NCI-H1694 (cell line): ENCODE measurements at places on chromosomes 5 and 9.

DNA sequence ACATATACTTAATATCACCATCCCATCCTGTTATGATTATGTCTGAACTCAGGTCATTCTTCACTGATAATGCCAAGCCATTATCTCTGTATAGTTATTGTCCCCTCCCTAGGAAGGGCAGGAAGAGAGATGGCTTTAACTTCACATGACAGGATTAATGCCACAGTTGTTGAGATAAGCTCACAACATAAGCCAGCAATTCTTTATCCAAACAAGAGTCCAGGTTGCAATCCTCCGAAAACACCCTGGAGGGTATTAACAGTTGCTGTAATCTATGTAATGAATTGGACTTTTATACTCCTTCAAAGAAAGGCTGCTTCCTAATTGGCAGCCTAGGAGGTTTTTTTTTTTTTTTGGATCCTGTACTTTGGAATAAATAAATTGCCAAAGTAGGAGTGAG, 779.4 kb downstream of the SEMA5A start:
- no peak for DNase-seq

- no peak for DNase-seq
Observed at GRCh38 chr9:132135456-132135855, 26.4 kb upstream of the NTNG2 start.

- DNase-seq = no peak
Observed at GRCh38 chr5:144102361-144102760, 68.1 kb downstream of the YIPF5 start.

GRCh38 chr9:129201289-129201688, 23.2 kb upstream of the IER5L start:
- peak; percentile 35 for DNase-seq

- no peak for DNase-seq
Observed at GRCh38 chr5:168062239-168062638, 229.2 kb upstream of the WWC1 start.

- DNase-seq = no peak
Observed at GRCh38 chr5:140794595-140795258, at the start of gene PCDHA2. Gene PCDHA2 (plus strand): TSS chr5:140794852.

GRCh38 chr5:154479944-154480750, 2.1 kb upstream of the HAND1 start:
- no peak for DNase-seq

DNA sequence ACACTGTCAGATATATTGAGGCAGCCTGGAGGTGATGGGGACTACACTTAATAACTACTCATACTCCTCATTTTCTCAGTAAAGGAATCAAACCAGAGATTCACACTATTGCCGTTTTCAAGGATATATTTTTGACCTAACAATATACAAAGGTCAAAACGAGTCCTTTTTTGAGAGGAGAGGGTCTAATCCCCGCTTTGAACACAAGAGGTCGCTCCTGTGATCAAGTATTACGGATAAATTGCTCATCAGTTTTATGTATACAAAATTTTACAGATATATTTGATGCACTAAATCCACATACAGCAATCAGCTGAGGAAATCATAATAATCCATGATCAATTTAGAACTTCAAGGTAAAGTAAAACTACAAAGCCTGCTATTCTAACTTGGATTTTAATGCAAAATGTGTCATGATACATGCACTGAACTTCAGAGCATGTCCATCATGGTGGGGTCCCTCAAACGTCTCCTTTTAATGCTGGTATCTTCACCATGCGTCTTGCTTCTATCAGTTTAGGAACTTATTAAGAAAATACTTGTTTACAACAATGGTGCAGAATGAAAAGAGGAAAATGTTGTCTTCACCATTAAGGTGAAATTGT, 2.5 kb upstream of the ISL1 start:
- DNase-seq = peak; percentile 54

DNA sequence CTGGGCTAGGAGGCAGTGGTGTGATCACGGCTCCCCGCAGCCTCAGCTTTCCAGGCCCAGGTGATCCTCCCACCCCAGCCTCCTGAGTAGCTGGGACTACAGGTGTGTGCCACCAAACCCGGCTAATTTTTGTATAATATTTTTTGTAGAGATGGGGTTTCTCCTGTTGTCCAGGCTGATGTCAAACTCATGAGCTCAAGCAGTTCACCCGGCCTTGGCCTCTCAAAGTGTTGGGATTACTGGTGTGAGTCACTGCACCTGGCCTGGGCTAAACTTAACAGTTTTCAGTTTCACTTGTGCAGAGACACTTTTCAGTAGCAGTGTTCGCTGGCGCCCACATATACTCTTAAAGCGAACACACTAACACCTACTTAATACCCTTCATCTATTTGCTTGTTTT, 205.6 kb upstream of the ZNF608 start:
- DNase-seq = no peak

GRCh38 chr5:140324041-140324600, 21.2 kb upstream of the PFDN1 start:
- no peak for DNase-seq

DNA sequence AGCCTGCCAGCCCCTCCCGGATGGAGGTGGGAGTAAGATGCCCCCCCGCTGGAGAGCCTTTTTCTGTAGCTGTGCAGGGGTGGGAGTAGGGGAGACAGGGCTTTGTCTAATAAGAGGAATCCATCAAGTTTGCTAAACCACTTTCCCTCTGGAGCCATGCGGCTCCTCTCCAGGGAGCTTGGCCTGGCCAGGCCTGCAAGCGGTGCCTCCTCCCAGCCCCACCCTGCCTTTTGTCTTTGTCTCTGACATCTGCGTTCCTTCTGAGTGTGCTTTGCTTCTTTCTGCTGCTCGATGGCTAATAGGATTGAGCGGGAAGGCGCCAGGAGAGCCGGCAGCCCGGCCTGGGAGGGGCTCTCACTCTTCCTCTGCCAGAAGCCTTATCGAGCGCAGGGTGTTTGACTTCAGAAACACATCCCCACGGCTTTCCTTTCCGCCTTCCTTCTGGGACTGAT, 26.7 kb upstream of the FCN1 start:
- no peak for DNase-seq

GRCh38 chr9:27414220-27414761, 109.8 kb upstream of the IFNK start:
- no peak for DNase-seq

DNA sequence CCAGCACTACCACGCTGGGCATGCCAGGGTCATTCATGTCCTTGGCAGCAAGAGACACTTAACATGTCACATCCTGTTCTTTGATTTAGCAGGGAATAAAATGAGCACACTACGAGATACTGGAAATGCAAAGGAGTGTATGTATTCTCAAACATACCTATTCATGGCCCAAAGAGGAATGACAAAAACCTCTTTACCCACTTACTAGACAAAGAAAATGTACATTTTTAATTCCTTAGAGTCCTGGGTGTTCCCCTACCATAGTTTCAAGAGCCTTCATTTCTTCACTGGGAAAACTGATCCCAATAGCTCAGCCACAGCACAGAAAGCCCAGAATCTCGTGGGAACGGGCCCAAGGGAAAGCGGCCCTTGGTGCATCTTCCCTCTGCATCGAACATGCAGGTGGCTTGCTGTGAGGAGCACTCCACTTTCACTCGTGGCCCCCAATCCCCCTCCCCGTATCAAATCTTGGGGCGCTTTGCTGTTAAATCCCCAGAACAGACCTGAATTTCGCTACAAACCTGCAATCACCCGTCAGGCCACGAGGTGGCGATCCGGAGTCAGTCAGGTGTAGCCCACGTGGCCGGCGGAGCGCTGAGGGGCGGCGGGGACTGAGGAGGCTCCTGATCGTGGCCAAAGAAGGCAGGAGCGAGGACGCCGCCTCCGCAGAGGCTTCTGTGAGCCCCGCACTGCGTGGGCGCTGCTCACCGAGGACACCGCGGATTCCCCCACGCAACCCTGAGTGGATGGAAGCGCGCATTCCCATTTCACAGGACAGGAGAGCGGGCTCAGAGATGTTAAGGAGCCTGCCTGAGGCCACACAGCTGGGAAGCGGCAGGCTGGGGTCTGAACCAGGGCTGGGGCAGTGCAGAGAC, 91.4 kb downstream of the LMX1B start:
- peak; percentile 33 for DNase-seq

- no peak for DNase-seq
Observed at GRCh38 chr5:135089912-135090311, 55.9 kb upstream of the PITX1 start.

DNA sequence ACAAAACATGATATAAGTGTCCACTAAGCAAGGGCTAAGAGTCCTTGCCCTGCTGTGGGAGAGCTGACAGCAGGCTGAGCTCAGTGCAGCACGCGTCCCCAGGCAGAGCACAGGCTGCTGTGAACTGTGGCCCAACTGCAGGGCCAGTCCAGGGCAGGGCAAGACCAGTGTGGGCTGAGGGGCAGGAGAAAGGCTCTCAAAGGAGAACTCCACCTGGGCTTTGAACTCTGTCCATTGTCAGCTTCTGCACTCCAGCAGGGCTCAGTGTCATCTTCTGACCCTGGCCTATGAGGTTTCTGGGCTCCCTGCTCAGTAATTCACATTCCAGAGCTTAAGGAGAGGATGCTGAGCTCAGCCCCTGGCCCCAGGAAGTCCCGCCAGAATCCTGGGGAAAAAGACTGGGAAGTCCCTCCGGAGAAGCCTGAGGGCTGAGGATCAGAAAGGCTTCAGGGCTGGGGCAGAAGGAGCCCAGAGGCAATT, 37.4 kb downstream of the LHFPL2 start:
- DNase-seq = no peak

GRCh38 chr9:27467486-27467885, 56.6 kb upstream of the IFNK start:
- no peak for DNase-seq

DNA sequence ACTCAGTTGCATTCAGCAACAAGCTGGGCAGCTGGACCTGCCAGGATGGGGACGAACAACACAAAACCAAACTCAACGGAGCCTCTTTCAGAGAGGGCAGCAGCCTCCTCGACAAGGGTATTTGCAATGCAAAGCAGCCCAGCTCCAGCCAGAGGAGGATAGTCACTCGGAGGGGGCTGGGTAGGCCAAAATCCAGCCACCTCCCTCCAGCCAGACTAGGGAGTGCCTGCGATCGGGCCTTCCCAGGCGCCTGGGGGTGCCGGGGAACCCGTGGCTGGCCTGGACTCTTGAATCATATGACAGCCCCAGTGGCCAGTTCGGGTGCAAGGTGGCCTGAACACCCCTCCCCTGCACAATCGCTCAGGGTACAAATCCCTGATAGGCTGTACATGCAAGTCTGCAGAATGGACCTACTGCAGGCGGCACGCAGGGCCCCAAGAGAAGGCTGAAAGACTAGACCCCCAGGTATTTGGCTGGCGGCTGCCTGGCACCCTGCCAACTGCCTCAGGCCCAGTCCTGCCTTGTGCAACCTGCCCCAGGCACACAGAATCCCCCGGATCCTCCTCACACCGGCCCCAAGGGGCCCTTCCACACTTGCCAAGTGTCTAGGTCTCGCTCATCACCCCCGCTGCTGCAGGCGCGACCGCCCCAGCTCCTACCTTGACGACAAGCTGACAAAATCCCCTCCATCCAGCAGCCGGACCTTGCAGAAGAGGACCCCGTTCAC, 1.3 kb downstream of the EEIG1 start:
- no peak for DNase-seq

DNA sequence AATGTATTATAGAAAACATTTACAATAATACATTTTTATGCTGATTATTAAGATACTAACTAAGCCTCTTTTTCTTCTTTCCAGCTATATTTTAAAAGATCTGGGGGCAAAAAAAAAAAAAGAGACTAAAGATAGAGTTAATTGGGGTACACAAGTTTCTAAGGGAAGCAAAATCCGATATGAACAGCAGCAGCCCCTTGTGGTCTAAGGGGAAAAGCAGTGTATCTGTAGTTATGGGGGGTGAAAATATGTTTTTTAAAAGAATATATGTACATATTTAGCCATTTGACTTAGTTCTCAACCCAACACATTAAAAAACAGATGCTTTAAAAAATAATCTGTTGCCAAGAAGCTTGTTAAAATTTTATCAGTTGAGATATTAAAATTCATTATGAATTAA, 134.3 kb upstream of the POU5F2 start:
- DNase-seq = no peak

GRCh38 chr5:44860267-44860666, 51.5 kb downstream of the MRPS30 start:
- no peak for DNase-seq

GRCh38 chr9:126927419-126927818, 12.8 kb downstream of the RALGPS1 start:
- DNase-seq = no peak

DNA sequence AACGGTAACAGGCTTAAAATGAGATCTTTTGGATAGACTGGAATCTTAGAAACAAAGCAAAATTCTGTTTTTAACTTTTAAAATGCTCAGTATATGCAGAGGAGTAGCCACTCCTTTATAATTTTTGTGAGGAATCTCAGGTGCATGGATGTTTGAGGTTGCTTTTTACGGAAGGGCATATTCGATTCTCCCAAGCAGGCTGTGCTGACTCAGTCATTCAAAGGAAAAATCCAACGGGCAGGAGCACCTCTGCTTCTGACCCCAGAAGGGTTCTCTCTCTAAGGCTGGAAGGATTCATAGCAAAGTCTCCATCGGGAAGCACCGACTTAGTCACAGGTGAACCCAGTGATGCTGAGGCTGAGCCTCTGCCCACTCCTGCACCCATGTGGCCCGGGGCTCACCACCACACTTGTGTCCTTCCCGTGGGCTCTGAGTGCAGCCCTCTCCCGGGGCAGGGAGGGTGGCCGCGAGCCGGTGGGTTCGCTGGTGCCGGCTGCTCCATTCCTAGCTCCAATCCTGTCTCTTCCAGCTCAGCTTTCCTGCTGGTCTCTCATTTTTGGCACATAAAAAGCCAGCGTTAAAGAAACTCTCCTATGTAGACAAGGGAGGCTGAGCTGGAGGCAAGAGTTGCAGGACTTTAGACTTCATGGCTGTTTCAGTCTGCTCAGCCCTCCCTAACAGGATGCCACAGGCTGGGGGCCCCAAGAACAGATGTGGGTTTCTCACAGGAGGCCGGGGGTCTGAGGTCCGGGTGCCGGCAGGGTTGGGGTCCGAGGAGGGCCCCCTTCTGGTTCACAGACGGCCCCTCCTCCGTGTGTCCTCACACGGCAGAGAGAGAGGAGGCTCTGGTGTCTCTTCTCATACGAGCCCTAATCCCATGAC, 135.6 kb upstream of the LPCAT1 start:
- DNase-seq = no peak

DNA sequence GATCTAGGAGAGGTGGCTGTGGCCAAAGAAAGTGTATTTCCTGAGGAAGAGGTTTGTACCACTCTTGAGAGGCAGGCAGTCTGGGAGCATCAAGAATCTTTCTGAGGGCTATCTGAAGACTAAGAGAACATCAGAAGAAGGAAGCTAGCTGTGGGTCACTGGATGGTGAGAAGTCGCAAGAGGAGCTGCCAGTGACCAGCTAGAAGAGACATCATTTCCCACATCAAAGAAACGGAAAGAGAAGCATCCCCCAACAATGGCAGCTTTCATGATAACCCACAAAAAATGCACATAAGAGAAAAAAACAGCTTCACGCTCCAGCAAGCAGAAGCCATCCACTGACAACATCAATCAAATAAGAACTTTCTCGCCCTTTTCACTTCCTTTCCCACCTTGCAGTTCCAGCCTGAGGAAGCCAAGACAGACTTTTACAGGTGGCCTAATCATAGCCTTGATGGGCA, 25.0 kb upstream of the CEP78 start:
- DNase-seq = no peak

DNA sequence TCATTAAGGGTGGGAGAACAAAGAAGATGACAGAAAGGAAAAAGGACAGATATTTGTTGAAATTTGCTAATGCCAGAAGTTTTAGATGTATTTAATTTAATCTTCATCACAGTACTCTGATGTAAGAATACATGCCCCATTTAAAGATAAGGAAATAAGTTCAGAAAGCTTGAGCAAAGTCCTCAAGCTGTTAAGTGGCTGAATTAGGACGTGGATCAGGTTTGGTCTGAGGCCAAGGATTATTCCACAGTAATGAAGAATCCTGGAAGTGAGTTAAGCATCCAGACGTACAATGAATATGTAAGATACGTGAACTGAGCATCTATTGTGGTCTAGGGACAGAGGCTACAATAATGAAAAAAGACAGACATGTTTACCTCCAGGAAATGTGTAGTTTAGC, 671.3 kb downstream of the PRELID2 start:
- no peak for DNase-seq
